ENCODE measurements at places on chromosomes 12 and 14.

DNA sequence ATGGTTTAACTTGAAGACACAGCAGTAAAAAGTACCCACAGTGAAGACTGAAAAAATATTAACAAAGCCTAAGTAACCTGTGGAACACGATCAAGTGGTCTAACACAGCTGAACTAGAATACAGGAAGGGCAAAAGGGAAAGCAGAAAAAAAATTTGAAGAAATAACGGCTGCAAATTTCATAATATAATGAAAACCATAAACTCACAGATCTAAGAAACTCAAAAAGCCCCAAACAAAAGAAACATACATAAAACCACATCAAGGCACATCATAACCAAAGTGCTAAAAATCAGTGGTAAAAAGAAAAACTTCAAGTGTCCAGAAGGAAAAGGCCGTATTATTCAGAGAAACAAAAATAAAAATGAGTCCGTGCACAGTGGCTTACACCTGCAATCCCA, 30.9 kb downstream of the SPPL3 start:
- no peak for DNase-seq

DNA sequence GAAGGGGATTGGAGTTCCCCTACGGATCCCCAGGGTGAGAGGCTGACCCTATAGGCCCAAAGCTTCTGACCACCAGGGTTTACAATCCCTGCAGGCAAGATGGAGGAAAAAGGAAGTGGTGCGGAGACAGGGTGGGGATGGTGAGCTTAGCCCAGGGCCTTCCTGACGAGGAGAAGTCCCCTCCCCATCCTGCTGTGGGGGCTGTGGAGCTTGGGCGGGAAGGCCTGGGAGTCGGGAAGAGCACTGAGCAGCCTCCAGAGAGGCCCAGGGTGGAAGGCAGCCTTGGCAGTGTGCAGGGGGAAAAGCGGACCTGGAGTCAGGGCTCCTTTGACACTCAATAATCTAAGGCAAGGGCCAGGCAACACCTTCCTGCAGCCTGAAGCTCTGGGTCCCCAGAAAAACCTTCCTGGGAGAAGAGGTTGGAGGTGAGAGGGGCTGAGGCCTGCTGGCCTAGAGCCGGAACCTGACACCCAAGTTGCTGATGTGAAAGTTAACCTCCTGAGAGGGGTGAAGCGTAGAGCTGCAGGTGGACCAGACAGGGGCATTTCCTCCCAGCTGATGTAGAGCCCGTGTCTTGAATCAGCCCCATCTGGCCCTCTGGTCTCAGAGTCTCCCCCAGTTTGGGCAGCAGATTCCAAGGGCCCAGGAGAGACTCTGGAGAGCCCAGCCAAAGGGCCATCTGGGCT, 6.0 kb downstream of the HDAC7 start:
- DNase-seq: no peak

DNA sequence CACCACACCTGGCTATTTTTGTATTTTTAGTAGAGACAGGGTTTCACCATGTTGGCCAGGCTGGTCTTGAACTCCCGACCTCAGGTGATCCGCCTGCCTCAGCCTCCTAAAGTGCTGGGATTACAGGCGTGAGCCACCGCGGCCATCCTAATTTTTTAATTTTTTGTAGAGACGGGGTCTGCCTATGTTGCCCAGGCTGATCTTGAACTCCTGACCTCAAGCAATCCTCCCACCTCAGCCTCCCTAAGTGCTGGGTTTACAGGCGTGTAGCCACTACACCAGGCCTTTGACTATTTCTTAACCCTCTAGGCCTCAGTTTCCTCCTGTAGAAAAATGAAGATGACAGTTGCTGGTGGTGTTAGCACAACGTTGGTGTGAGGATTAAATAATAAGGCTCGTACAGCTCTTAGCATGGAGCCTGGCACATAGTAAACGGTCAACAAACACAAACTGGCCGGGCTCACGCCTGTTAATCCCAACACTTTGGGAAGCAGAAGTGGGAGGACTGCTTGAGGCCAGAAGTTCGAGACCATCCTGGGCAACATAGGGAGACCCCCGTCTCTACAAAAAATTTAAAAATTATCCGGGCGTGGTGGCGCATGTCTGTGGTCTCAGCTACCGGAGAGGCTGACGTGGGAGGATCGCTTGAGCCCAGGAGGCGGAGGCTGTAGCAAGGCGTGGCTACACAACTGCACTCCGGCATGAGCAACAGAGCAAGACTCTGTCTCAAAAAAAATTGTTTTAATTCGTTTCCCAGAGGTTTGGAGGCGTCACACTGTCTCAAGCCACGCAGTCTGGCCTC, 979 bp downstream of the DDX54 start:
- no peak for DNase-seq

DNA sequence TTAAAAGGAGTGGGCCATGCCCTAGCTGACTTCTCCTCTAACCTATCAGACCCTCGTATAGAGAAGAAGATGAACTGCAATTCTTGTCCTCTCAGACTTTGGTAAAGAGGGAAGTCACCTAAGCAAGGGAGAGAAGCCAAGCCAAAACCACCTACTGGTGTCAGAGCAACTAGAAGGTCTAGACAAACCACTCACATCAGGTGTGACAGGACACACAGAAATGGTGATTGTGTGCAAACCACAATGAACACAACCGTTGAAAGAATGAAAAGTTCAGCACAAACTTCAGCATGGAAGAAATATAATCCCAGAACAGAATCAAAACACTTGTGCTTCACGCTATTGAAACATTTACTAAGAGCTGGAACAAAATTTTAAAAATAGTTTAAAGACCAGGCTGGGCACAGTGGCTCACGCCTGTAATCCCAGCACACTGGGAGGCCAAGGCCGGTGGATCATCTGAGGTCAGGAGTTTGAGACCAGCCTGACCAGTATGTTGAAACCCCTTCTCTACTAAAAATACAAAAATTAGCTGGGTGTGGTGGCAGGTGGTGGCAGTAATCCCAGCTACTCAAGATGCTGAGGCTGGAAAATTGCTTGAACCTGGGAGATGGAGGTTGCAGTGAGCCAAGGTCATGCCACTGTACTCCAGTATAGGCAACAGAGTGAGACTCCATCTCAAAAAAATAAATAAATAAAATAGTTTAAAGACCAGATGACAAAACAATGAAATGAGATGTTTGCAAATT, 56.2 kb upstream of the NTF3 start:
- no peak for DNase-seq

GRCh38 chr14:33359288-33359881, 420.7 kb downstream of the NPAS3 start:
- no peak for DNase-seq

- no peak for DNase-seq
These were observed 645.6 kb upstream of the TMEM132C start for GRCh38 chr12:127621366-127621765.

GRCh38 chr12:43015090-43015737, 425.7 kb upstream of the PRICKLE1 start:
- no peak for DNase-seq

- no peak for DNase-seq
These were observed 3.8 kb upstream of the INHBE start for GRCh38 chr12:57451233-57451778.

DNA sequence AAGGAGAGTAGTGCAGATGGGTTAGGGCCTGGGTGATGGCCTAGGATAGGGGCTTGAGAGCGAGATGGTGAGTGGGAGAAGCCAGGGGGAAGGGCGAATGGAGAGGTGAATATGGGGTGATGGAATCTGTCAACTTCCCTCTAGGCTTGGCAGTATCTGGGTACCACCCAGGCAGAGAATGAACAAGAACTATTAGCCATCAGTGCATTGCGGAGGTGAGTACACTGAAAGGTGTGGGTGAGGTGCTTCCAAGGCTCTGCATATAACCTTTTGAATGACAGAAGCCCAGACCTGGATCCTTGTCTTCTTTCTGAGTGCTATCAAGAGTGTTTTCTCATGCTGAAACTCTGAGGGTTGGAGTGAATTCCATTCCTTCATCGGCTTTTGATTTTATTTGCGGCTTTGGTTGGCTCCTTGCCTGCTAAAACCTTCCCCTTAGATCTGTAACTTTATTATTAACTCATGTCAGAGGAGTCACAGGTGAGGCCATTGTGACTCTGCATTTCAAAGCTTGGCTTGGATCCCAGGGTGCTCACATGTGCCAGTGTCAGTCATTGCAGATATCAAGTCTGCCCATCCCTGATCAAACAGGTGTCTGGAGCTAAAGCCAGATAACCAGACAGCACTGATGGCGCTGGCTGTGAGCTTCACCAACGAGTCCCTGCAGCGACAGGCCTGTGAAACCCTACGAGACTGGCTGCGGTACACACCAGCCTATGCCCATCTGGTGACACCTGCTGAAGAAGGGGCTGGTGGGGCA, 18.6 kb downstream of the PEX5 start:
- no peak for DNase-seq

GRCh38 chr12:104598342-104599271, 141.9 kb downstream of the CHST11 start:
- DNase-seq: no peak

GRCh38 chr12:34597548-34598351, 575.5 kb downstream of the ALG10 start:
- no peak for DNase-seq

GRCh38 chr12:48442179-48442847, 30.0 kb upstream of the ANP32D start:
- DNase-seq: no peak

GRCh38 chr12:28172434-28173030, 17.7 kb upstream of the CCDC91 start:
- peak; percentile 89 for DNase-seq

- no peak for DNase-seq
These were observed 110.1 kb downstream of the SAMD4A start for GRCh38 chr14:54676812-54677708.

DNA sequence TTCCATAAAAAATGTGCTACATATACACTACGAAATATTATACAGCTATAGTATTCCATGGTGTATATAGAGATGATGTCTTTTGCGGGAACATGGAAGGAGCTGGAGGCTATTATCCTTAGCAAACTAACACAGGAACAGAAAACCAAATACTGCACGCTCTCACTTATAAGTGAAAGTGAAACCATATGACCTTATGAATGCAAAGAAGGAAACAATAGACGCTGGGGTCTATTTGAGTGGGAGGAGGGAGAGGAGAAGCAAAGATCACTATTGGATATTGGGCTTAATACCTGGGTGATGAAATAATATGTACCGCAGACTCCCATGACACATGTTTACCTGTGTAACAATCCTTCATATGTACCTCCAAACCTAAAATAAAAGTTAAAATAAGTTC, 142.8 kb downstream of the LRFN5 start:
- no peak for DNase-seq

DNA sequence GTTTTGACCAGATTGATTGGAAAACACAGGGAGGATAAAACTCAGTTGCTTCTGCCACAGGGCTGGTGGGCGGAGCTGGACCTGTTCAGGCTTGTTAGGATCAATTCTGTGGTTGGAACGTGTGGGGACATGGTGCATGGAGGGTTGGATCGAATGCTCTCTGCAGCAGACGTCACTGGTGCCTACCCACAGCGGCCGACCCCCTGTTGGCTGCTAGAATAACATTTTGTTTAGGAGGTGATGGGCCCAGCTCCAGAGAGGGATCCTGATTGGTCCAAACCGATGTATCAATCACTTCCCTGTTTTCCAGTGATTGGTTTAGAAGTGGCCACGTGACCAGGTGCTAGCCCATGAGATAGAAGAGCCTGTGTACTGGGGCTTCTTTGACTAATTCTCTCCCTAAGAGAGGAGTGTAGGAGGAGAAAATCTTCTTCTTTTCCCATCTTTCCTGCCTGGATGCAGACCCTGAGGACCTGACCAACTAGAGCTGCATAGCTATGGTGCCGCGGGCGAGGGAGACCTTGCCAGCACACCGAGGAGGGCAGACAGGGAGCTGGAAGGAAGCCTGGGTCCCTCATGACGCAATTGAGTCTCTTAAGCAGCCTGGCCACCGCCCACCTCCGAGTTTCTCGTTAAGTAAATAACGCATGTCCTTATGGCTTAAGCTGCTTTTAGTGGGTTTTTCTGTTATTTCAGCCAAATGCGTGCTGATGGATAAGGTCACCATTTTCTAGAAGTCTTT, 163.5 kb downstream of the AACS start:
- no peak for DNase-seq

DNA sequence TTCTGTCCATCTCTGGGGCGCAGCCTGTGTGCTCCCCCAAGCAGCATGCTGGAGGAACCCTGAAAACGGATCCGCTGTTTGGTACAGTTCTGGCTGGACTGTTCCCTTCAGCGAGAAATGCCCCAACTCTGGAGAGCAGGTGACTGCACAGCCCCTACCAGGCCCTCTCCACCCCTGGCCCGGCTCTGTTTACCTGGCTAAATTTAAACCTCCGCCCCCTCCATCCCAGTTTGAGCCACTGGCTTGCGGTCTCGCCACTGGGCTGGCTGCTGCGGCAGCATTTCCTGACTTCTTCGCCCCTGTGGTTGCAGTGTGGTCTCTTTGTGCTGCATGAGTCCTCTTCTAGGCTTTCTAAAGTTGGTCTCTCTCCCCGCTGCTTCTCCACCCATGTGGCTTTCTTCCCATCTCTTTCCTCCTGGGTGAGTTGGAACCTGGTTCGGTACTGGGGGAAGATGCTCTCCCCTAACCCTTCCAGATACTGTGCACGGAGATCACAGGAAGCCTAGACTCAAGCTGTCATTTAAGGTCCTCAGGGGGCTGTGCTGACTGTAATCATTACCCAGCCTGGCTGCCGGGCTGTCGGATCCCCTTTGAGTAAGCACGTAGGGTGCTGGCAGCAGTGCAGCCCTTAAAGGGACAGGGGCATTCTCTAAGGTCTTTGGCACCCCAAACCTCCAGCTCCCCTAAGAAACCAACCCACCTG, 60.6 kb downstream of the FBXL14 start:
- no peak for DNase-seq

DNA sequence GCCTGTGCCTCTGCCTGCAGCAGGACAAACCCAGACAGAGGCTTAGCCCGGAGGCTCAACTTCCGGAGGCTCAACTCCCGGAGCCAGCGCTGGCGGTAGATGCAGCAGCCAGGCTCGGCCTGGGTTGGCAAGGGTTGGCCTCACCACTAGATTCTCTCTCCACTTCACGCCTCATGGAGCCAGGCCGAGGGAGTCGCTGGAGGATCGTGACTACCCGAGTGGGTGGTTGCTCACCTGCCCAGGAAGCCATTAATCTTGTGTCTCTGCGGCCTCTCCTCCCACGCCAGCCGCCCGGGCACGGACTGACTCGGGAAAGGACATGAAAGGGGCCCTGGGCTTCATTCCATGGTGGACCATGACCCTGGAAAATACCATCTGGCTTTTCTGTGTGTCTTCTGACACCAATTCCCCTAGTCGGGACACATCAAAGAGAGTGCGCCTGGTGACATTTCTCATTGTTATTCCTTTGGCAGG, 20.8 kb downstream of the ESRRB start:
- no peak for DNase-seq

GRCh38 chr12:77521508-77522115, 309.1 kb upstream of the NAV3 start:
- no peak for DNase-seq

GRCh38 chr12:22672951-22673350, 48.0 kb downstream of the ETNK1 start:
- no peak for DNase-seq

- no peak for DNase-seq
These were observed 18.4 kb upstream of the PRPF39 start for GRCh38 chr14:45065540-45065939.

Data from NCI-H1694 treated with DMSO at 0.1 percent for 48 hours (cell line).